T1000 (cell line): ENCODE measurements at places on chromosomes 2 and 18.

DNA sequence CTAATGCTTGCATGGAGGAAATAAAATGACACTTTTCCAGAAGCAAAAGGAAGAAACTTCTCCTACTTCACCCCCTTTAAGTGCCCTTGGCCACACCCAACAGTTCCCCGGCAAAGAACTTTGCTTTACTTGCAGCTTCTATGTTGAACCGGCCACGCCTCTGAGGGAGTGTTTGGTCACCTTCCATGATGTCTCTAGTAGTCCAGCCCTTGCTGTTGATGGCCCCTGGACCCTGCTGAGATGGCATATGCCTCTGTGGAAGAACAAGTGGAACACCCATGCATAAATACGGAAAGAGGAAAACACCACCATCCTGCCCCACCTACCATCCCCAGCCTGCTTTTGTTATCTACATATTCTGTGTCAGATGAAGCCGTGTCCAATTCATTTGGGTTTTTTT, 218.3 kb upstream of the POU3F3 start:
- no peak for DNase-seq

- DNase-seq, result no peak
Measured at GRCh38 chr2:85779641-85780315, 26.0 kb downstream of the ATOH8 start.

- DNase-seq, result no peak
Measured at GRCh38 chr18:7740821-7741220, 173.7 kb downstream of the PTPRM start.

DNA sequence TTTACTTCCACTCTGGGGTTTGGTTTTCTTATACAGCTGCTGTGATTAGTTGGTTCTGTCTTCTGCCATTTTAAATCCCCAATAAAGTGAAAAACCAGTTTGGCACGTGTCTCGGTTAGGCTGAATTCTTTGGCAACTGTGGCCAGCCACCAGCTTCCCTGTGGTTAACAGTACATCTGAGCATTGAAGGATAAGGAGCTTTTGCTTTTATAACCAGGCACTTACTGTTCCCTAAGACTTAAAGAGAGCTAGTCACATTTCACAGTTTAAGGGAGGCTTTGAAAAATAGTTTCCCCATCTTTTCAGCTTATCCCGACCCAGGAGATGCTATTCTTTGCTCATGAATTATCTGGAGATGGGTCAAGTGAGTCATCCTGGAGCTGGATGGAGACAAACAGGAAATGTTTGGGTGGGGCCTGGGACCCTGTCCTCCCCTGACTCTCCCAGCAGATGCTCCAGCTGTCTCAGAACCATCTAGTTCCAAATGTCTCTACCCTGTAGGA, 57.3 kb upstream of the EML6 start:
- DNase-seq, result no peak

- no peak for DNase-seq
Measured at GRCh38 chr2:86028766-86029381, 76.8 kb downstream of the POLR1A start.

DNA sequence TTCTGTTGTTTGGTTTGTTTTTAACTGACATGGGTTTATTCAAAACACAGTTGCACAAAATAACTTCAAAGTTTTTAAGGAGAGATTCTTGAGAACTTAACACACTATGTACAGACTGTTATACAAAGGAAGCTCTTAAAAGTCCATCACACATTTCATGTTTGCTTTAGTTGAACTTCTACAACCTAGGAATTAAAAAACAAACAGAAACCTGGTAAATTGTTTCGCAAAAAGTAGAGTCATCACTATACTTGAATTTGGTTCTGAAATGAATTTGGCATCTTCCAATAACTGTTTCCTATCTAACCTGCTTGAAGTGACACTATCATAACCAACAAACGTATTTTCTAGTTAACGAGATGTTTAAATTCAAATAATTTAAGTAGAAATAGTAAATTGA, 21.8 kb downstream of the TRIP12 start:
- DNase-seq, result no peak

- no peak for DNase-seq
Measured at GRCh38 chr2:219228041-219228910, 1.2 kb downstream of the ATG9A start.

DNA sequence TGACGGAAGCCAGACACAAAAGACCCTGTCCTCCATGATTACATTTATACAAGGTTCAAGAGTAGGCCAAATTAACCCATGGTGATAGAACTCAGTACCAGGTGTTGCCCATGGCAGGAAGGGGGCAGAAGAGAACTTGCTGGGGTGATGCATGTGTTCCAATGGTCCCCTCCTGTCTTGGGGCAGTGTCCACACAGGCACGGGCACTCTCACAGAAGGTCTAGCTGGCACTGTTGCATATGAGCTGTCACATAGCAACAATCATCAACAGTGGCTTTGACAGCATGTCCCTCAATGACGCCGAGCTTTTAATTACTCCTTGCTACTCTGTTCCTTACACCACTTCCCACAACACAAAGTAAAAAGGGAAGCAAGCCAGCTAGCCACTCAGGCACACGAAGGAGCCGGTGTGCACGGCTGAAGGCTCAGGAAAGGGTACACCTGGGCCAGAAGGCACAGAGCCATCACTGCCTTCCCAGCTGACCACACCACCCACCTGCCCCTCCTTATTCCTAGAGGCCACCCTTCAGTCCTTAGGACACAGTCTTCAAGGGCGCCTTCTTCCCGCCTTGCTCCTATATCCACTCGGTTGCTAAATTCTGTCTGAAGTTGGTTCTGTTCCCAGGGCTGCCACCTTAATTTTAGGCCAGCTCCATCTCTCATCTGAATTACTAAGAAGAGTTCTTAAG, 28.9 kb downstream of the RPL31 start:
- no peak for DNase-seq

- no peak for DNase-seq
Measured at GRCh38 chr2:100801402-100801801, 18.5 kb upstream of the NPAS2 start.

GRCh38 chr18:9048808-9049494, 53.5 kb upstream of the NDUFV2 start:
- no peak for DNase-seq

- no peak for DNase-seq
Measured at GRCh38 chr2:121203591-121204249, 81.3 kb downstream of the TFCP2L1 start.

DNA sequence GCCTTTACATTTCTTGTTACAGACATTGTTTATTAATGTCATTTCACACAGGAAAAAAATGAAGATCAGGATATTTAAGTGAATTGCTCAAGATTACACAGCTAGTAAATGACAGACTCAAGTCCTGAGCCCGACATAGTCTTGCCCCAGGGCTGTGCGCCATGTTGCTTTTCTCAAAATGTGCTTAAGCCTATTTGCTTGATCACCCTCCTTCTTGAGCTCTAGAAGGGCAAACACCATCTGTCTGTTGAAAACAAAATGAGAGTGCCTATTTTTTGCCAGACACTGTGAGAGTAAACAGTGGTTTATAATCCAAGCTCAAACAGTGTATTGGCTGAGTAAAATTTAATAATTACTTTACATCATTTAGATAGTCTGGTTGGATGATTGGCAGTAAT, 34.8 kb upstream of the HNMT start:
- DNase-seq, result no peak

GRCh38 chr2:24421668-24422067, 61.3 kb upstream of the ITSN2 start:
- no peak for DNase-seq
